ENCODE measurements at places on chromosomes 4 and X. TPM values are rescaled to one million over a fixed set of nuclear protein-coding genes. Genes with fewer than 3 reads are reported as not detected.

DNA sequence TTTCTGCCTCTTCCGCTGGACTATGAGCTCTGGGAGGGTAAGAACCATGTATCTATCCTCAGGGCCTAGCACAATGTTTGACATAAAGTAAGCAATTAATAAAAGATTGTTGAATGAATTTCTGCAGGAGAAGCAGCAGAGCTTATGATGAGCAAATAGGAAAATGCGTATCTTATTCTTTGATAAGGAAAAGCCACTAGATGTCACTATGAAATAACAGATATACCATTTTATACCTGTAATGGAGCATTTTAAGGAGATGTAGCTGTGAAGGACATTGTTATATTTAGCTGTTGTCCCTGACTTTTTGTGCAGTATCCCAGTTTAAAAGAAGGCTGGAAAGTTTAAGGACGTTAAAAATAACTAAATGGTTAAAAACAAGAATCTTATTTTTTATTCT lies 147.2 kb upstream of the MBNL3 start:
- no peak for DNase-seq

GRCh38 chr4:189765736-189766135 lies 174.9 kb upstream of the FRG1 start:
- DNase-seq: no peak

DNA sequence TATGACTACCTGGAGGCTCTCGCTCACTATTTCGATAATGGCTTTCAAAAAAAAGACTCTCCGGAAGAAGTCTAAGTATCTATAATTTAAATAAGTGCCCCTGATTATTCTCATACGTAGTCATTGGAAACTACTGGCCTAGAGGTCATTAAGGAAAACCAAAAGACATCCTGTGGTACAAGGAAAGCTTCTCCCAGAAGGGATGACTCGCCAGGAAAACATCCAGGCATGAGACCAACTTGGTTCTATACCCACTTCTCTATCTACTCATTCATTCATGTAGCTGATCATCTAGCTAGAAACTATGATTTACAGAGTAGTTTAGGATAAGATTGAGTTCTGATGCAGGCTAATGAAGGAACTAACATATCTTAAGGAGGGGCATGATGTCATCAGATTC lies 37.7 kb downstream of the SOX3 start:
- DNase-seq: no peak

DNA sequence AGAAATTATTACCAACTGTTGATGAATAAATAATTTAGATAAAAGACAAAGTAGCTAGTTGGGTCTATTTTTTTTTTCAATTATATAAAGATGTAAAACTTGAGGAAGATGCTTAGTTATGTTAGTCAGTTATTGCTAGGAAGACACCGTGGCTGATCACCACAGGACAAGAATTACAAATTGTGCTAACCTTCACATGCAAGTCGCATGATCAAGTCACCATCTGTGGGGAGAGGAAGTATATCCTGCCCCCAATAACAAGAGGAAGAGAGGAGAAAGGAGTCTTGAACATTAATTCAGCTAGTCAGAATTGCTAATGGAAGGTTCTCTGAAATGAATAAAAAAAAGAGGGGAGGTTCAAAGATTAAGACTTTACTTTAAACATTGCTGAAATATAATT lies 52.3 kb downstream of the CPEB2 start:
- DNase-seq: no peak

DNA sequence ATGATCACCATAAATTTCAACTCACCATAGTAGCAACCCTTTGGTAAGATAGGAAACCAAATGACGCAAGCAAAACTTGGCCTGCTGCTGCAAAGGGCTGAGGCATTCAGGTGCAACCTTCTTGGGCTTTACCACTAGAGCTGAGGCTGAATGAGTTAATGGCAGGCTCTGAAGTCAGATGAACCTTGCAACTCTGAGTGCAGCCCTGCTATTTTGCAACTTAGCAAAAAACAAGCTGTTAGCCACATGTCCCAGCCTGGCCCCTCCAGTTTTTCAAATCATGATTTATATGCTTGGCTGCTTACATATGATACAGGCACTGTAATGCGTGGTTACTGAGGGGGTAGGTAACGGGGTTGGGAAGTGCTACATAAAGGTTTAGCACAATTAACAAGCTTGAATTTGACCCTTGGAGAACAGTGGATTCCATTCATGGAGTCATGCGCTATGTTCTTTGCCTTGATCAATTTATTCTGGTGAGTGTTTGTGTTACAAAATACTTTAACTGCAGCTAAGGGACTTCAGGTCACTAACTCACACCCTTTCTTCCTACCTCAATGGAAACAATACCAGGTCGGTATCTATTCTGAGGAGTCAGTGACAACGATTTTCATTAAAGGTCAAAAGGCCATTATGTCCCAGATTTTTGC lies 80.5 kb upstream of the PPARGC1A start:
- DNase-seq: no peak

DNA sequence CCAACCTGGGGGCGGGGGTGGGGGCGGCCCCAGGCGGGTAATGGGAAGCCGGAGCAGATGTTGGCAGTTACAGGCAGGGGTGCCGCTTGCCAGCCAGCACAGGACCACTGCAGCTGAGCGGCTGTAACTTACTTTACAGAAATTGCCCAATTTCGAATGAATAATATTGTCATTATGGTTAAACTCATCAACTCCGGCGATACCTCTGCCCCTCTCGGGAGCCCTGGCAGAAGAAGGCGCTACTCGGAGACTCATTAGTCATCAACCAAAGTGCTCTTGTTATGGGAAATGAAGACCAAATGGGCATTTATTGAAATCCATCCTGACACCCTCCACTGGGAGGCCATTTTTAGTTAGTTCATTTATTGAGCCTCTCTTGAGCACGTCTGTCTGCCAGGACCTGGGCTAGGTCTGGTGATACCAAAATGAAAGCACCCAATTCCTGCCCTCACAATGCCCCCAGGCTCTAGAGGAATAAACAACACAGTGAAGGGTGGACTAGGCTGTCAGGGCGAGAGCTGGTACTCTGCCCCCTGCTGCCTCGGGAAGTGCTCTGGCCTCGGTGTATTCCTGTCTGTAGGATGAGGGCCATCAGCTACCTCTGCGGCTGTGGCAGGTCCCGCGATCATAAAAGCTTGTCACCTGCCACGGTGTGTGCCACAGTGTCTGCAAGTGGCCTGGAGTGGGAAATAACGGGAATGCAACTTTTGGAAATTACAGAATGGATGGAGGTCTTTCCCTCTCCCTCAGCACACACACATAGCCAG lies 159.1 kb upstream of the PSAPL1 start:
- no peak for DNase-seq

DNA sequence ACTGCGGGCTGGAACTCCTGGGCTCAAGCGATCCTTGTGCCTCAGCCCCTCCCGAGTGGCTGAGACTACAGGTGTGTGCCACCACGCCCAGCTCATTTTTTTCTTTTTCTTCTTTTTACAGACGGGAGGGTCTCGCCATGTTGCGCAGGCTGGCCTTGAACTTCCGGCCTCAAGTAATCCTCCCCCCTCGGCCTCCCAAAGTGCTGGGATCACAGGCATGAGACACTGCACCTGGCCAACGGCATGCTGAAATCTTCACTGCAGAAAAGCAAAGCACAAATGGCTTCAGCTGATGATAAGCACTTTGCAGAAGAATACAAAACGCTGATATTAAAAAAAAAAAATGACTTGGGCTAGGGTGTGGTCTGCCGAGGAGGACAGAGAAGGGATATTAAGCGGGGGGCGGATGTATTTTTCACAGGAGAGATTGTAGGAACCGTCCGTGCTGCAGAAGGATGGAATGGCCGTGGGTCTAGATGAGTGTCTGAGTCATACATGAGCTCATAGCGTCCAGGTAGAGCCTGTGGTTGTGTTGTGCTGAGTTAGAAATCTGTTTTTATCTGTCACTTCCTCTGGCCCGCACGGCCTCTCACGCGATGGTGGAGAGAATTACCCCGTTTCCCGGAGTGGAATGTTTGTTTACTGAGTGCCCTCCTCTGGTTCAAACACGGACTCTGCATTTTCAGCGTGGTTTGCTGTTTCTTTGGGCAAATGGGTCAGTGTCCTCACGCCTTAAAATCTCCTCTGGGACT lies 8.5 kb upstream of the AKAP17A start:
- DNase-seq: no peak

DNA sequence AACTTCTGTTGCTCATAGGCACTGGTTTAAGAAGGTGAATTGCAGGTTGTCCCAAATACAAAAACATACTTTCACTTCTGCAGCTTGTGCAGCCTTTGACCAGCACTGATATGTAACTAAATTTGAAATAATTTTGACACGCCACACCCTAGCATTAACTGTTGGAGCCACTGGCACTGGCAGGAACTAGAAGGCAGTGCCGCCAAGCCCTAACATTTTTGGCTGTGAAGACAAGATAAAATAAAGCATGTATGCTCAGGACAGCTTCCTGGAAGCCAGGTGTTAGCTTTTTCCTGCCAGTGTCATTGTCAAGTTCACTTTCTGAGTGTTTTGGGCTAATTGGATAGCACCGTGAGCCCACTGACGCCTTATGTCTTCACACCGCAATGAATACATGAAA lies 65.3 kb upstream of the FBXW7 start:
- no peak for DNase-seq

GRCh38 chrX:65781845-65782244 lies 114.4 kb downstream of the MSN start:
- no peak for DNase-seq

DNA sequence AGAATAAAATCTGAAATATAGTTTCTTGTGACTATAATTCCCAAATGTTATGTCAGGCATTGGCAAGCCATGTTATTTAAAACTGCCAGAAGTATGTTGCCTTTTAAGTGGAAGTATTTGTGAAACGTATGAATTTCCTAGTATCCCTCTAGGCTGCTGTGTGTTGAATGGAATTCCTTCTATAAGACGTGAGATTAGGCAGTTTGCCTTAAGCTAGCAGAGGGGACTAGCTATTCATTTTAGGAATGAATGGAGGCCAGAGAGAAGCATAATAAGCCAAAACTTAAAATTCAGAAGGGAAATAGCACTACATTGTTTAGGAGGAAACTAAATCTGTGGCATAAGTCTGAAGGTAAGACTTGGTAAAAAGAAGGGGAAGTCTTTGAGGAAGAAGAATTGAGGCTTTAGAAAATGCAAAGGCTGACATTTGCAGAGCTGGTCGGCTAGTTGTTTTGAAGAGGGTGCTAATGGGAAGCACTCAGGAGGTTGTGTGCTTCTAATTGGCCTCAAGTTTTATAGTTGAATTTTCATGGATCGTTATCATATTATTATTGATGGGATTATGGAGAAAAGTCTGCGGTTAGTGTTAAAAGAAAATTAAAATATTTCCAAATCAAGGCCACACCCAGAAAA lies 57.1 kb downstream of the TMEM131L start:
- peak; percentile 73 for DNase-seq

GRCh38 chr4:2388429-2389182 lies 29.8 kb downstream of the ZFYVE28 start:
- peak; percentile 51 for DNase-seq

DNA sequence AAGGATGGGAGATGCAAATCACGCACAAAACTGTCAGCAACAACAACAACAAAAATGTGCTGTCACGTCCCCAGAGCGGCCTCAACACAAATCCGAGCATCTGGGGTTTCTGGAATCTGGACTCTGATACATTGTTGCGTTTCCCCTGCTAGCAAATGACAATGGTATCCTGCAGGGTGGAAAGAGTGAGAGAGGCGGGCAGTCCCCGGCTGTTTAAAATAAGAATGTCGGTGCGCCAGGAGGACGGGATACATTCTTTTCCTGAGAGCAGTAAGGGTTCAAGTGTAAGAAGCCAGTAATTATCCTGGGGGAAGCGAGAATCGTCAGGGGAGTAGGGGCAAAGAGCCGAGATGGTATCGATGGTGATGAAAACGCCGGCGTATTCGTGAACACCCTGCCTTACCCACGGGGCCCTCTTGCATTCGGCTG lies 310.2 kb downstream of the ASMT start:
- peak; percentile 7 for DNase-seq

GRCh38 chr4:153233761-153234371 lies 29.6 kb downstream of the TRIM2 start:
- DNase-seq: peak; percentile 73

DNA sequence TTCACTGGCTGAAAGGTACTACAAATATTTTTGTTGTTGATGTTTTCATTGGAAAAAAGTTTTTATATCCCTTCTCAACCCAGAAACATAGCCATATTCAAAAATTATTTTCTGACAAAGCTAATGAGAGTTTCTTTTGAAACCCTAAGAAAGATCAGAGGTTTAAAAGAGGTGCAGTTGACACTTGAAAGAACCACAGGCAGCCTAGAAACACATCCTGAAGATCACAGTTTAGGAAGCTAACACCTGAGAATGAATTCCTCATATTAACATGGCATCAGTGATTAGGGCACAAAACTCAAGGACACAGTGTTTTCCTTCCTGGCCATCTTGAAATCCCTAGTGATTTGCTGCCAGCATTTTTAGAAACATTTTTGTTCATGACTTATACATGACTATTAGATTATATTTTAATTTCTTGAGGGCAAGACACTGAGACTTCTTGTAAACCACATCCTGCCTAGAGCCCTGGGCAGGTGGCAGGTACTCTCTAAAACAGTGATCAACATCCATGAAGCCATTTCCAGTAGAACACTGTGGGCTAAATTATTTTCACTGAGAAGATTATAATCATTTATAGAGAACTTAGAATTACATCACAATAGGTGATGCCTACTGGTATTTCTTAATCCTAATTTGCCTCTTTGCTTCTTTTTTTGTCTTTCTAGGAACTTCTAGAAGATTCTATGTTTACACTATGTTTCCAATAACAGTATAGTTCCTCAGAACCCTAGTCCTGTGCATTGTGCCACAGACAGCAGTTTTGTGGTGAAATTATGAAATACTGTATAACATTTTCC lies 80.0 kb downstream of the ARSJ start:
- peak; percentile 31 for DNase-seq

GRCh38 chr4:152892974-152893373 lies 43.1 kb upstream of the FHDC1 start:
- no peak for DNase-seq

- peak; percentile 83 for DNase-seq
Measured at GRCh38 chr4:40514497-40514951, 115.1 kb downstream of the RBM47 start.

BEND2 gene
- not detected for total RNA-seq

SHROOM4 gene
- 3.9 TPM for total RNA-seq

BTC gene
- total RNA-seq: 64.8 TPM
